Progenitor cell of endocrine pancreas (in vitro differentiated cells): ENCODE measurements at places on chromosomes 3 and 15. TPM values are rescaled to one million over a fixed set of nuclear protein-coding genes. Genes with fewer than 3 reads are reported as not detected.

DNA sequence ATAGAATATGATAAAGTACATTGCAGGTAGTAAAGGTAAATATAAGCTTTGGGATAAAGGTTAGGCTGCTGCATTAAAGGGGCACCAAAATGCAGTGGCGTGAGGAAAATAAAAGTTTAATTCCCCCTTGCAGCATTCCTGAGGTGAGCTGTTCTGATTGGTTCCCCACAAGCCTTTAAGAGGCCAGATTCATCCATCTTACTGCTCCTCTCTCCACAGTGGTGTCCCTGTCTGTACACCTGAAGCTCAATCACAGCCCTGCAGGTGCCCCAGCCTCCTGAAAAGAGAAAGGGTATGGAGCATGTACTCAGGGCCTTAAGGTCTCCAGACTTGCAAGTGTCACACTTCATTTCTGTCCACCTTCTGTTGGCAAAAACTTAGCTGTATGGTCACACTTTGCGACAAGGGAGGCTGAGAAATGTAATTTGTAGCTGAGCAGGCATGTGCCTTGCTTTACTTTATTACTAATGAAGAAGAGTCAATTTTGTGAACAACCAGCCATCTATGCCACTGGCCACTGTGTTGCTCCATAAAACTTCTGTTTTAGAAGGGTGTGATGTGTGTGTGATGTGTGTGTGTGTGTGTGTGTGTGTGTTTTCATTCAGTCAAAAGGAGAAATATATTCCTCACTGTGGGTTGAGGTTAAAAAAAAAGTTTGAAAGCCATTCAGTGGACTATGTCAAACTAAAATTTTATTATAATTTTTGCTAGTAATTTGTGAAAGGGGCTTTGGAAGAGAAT is 12.8 kb downstream of the LACTB start:
- no peak for DNase-seq

DNA sequence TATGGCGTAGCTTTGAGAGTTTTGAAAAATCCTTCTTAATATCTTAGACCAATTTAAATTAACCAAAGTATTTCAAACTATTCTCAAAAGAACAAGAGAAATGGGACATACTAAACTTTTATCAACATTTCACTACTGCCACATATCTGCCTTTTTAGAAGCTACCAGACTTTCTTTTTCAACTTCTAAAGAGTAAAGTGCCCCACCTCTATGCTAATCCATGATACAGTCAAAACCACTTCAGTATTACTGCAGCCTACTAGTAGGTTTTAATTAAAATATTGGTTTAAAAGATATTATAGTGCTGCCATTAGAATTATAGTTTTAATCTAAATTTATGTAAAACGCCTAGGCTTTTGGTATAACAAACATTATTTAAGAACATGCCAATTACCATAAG is 15.1 kb downstream of the HERC1 start:
- DNase-seq, result no peak

GRCh38 chr3:195080571-195081151 is 190.3 kb downstream of the XXYLT1 start:
- no peak for DNase-seq

- DNase-seq, result no peak
These were observed 43.9 kb upstream of the SMAD3 start for GRCh38 chr15:67021455-67021854.

DNA sequence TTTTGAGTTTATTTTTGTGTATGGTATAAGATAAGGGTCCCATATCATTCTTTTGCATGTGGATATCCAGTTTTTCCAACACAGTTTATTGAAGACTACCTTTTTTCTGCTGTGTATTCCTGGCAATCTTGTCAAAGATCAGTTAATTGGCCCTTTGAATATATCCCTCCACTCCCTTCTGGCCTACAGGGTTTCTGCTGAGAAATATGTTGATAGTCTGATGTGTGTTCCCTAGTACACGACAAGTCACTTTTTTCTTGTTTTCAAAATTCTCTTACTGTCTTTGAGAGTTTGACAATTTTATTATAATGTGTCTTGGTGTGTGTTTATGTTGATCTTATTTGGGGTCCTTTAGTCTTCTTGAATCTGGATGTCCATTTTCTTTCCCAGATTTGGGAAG is 129.2 kb downstream of the ISL2 start:
- no peak for DNase-seq

DNA sequence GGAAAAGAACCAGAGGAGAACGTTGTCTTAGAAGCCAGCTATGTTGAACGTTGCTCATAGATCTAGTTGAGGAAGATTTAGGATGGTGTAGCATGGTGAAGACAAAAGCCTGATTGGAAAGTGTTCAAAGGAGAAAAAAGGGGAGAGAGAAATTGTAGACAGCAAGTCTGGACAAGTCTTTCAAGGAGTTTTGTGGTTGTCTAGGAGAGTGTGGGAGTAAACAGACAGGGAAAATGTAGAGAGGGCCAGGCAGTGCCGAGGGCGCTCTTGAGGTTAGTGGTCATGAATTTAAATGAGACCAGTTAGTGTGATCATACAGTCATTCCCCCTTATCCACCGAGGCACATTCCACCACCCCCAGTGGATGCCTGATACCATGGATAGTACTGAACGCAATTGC is 167.5 kb upstream of the IL12A start:
- DNase-seq, result no peak

GRCh38 chr3:191268737-191269136 is 60.5 kb upstream of the CCDC50 start:
- no peak for DNase-seq

DNA sequence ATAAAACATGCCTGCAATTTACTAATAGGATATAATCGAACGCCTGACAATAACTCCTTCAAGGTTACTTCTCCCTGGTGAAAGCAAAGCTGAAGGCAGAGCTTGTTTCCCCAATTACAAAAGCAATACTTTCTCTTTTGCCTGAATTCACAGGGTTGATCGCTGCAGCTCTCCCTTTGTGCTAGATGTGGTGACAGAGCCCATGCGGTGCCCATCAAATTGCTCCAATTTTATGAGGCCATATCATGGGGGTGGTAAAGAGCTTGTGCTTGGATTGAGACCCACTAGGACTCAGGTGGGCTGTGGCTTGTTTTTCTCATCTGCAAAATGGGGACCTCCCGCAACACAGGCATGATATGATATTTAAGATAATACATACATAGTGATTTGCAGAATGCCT is 143.4 kb downstream of the GREM1 start:
- no peak for DNase-seq

DNA sequence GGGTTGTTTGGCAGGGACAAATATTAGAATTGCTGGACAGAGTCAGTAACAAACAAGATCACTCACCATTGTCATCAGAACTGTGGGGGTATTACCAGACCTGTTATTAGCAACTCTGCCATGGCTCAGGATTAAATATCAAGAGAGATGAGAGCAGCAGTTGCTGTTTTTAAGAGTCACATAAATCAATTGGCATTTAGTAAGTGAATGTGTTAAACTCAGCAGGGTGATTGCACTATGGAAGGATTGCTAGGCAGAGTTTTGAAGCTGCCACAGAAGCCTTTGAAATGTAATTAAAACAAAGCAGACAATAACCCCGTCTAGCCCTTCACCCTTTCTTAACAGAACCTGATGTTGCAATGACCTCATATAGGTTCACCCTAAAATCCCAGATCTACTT is 238.8 kb downstream of the GAP43 start:
- DNase-seq, result no peak

- no peak for DNase-seq
These were observed 8.6 kb downstream of the DMXL2 start for GRCh38 chr15:51613951-51614350.

- DNase-seq, result peak; percentile 51
These were observed 242.6 kb upstream of the TOPAZ1 start for GRCh38 chr3:43998836-43999727.

- no peak for DNase-seq
These were observed 58.9 kb upstream of the ULK4 start for GRCh38 chr3:42020684-42021307.

GRCh38 chr15:90322538-90322937 is 29.5 kb upstream of the ZNF774 start:
- DNase-seq, result no peak

GRCh38 chr3:107068980-107069379 is 308.3 kb upstream of the CCDC54 start:
- DNase-seq, result no peak

- DNase-seq, result peak; percentile 67
These were observed 27.4 kb downstream of the STOML1 start for GRCh38 chr15:73964736-73965093.

GRCh38 chr3:87796843-87797185 is 262.0 kb downstream of the CGGBP1 start:
- no peak for DNase-seq

- no peak for DNase-seq
These were observed 15.0 kb downstream of the PRKAR2A start for GRCh38 chr3:48832684-48833083.

GRCh38 chr3:1462856-1463450 is 370.1 kb downstream of the CNTN6 start:
- no peak for DNase-seq

Gene FRG2C
- not detected in 2 replicates for total RNA-seq

Gene KCNAB1
- total RNA-seq, result 1.8 and 2.1 TPM in 2 replicates

Gene FAM81A
- total RNA-seq, result 0.34 and 0.58 TPM in 2 replicates

Gene CD86
- total RNA-seq, result not detected in 2 replicates

Gene PLS1
- 15.7 and 16.0 TPM in 2 replicates for total RNA-seq

Gene SYNM
- 1.1 TPM in 2 replicates for total RNA-seq

Gene C3orf22
- 0.26 and 0.44 TPM in 2 replicates for total RNA-seq

Gene CCDC54
- total RNA-seq, result not detected in 2 replicates
